ENCODE measurements at places on chromosomes 16 and 17. TPM values are rescaled to one million over a fixed set of nuclear protein-coding genes. Genes with fewer than 3 reads are reported as not detected.

The PHF12 gene
- total RNA-seq, result 14.0 TPM

The ARSG gene
- total RNA-seq, result 0.16 TPM

The FBXO39 gene
- total RNA-seq, result 9.3 TPM

The SCGB1C2 gene
- not detected for total RNA-seq

The DYNLRB2 gene
- not detected for total RNA-seq

The CSH2 gene
- total RNA-seq, result not detected

The MRPL45 gene
- 34.9 TPM for total RNA-seq

The CLEC3A gene
- not detected for total RNA-seq

The C1QTNF1 gene
- 73.3 TPM for total RNA-seq

The KDM6B gene
- total RNA-seq, result 3.9 TPM

The KRT28 gene
- total RNA-seq, result not detected

The KCNJ2 gene
- total RNA-seq, result 0.08 TPM

The ZNF750 gene
- total RNA-seq, result 0.08 TPM

The CA4 gene
- total RNA-seq, result not detected

The PMFBP1 gene
- 0.31 TPM for total RNA-seq

The SEZ6L2 gene
- 16.2 TPM for total RNA-seq

The C17orf107 gene
- 1.1 TPM for total RNA-seq

The YPEL2 gene
- total RNA-seq, result 1.6 TPM

The MT4 gene
- total RNA-seq, result not detected

The RRAD gene
- total RNA-seq, result 2.8 TPM

The KRT23 gene
- total RNA-seq, result 2.6 TPM

The ERAL1 gene
- total RNA-seq, result 43.0 TPM

The PYDC1 gene
- total RNA-seq, result not detected

The SDR42E2 gene
- not detected for total RNA-seq

The RBBP6 gene
- 17.3 TPM for total RNA-seq

The FOXL1 gene
- total RNA-seq, result 6.0 TPM

The FBXW10B gene
- 0.08 TPM for total RNA-seq

The ACSM2A gene
- not detected for total RNA-seq

The STAC2 gene
- not detected for total RNA-seq

The KCNJ12 gene
- total RNA-seq, result 0.08 TPM

Measured in hair follicular keratinocyte (primary cell).